ENCODE measurements at places on chromosomes 3 and 15.

- no peak for DNase-seq
These were observed 41.5 kb downstream of the SEMA3G start for GRCh38 chr3:52403271-52403841.

- no peak for DNase-seq
These were observed 160.2 kb downstream of the SERPINI1 start for GRCh38 chr3:167895684-167896083.

DNA sequence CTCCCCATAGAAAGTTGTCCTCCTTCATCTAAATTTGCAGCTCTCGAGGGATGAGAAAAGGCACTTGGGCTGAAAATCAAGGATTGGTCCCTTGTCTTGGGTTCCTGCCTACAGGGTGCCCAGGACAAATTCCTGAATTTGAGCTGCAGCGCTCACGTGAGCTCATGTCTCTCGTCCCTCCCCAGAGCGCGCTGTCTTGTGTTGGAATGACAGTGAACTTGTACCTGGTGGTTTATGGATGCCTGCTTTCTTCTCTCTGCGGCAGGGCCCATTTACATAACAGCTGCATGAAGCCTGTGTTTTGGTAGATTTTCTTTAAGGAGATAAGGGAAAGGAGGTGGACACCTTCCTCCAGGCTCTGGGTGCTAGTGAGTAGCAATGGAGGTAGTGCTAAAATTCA, 4.3 kb downstream of the RYR3 start:
- DNase-seq = no peak

DNA sequence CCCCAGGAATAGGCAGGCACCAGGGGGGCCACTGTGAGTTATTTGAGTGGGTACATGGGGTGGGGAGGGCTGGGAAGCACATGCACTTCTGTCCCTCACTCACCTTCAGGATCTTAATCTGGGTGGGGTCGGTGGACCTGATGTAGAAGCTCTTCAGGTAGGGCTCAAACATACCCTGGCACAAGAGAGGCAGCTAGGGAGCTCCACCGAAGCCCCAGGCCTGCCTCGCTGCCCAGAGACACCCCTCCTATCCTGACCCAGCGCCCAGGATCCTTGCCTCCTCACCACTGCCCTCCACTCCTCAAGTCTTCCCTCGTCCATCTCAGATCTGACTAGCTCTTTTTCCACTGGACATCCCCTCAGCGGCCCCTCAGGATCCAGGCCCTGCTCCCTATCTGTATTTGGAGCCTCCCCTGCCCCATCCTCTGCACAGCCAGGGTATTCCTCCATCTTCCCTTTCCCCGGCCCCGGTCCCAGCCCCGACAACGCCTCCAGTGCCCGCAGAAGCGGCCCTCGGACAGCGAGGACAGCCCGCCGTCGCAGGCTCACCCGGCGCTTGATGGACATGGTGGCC, 30.0 kb downstream of the AP3B2 start:
- DNase-seq = no peak

GRCh38 chr15:89114990-89115389, 26.7 kb downstream of the ABHD2 start:
- DNase-seq = no peak

GRCh38 chr15:59456114-59456513, 18.1 kb downstream of the FAM81A start:
- no peak for DNase-seq

GRCh38 chr15:45603881-45604280, 16.7 kb downstream of the BLOC1S6 start:
- no peak for DNase-seq

DNA sequence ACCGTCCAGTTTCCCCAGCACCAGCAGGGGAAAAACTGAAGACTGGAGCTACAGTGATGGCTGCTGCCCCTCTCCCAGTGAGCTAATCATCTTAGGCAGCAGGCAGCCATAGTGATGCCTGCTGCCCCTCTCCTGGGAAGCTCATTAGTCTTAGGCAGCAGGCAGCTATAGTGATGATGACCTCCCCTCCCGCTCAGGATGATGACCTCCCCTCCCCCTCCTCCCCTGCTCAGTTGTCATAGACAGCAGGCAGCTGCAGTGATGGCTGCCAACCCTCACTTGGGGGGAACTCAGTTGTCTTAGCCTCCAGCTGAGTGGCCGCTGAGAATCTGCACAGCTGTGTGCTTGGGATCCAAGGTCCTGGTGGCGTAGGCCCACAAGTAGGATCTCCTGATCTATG, 80.9 kb upstream of the MANF start:
- DNase-seq = no peak

GRCh38 chr3:194326192-194326967, 24.7 kb downstream of the CPN2 start:
- no peak for DNase-seq

DNA sequence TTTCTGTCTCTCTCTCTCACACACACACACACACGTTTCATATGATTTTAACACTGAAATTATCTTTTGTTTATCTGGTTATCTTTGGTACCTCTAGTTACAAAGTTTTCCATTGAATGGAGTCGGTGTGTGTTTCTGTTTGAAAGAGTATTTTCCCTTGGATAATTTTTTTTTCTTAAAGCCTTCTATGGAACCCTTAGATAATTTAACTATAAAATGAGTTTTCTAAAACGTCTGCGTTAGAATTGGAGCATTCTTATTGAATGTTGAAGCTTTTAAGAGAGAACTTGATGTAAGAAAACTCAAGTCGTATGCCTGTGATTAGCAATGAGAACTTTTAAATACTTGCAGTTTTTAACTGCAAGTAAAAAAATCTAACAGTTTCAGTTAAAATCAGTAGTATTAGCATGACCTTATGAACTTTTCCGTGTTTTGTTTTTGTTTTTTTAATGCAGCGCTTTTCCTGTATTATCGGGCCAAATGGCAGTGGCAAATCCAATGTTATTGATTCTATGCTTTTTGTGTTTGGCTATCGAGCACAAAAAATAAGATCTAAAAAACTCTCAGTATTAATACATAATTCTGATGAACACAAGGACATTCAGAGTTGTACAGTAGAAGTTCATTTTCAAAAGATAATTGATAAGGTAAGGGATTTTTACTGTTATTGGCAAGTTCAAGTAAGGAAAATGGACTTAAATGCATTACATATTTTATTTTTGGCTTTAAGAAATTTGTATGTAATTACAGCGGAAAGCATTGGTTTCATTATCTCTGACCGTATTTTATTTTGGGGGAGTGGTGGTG, 3.0 kb downstream of the SMC4 start:
- no peak for DNase-seq

DNA sequence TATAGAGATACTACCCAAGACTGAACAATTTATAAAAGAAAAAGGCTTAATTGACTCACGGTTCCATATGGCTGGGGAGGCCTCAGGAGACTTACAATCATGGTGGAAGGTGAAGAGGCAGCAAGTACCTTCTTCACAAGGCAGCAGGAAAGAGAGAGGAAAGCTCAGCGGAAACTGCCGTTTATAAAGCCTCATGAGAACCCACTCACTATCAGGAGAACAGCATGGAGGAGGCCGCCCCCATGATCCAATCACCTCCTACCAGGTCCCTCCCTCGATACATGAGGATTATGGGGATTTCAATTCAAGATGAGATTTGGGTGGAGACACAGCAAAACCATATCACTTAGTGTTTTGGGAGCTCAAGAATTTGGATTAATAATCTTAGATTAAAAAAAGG, 240.2 kb downstream of the UACA start:
- DNase-seq = no peak

GRCh38 chr3:10189557-10190354, 25.0 kb downstream of the IRAK2 start:
- peak; percentile 52 for DNase-seq

DNA sequence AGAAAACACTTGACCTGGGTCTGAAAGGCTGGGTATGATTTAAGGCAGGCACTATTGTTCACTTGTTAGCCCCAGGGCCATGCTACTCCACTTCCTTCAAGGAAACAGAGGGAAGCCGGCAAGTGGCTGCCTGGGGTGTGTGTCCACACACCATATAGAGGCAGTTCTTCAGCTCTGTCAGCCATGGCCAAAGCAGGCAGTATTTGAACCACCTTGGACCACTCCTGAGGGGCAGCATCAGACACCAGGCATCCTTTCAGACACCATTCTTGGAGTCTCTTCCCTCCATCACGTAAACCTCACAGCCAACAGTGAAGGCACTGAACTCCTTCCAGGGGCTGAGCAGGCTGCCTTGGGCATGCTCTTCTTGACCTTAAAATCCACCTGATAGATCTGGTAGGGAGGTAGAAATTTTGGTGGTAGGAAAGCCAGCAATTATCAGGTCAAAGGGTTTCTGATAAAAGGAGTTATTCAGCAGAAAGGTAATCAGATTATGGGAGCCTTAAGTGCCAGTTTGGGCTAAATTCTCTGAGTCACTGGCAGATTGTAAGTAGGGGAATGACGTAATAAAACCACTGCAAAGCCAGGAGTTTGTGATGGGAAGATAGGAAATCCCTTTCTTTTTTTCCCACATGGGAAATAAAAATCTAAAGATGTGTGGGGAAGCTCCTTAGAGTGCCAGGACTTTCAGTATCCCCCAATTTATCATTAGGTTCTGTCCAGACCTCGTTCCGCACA, 20.2 kb downstream of the TGFBR2 start:
- no peak for DNase-seq

DNA sequence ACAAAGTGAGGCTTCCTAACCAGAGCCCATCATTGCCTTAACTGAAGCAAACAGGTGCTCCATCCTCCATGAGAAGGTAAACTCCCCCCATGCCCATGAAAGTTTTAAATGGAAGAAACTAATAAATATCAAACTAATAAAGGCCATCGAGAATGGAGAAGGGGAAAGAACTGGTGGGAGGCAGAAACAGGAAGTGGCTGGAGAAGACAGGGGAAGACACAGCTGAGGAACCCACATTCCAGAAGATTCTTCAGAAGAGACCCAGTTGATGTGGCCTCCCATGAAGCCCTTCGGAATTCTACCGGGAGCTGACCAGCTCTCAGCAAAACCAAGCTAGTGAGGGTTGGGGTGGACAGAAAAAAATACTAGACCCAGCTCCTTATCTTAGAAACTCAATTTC, 41.6 kb downstream of the SH3BP5 start:
- no peak for DNase-seq

DNA sequence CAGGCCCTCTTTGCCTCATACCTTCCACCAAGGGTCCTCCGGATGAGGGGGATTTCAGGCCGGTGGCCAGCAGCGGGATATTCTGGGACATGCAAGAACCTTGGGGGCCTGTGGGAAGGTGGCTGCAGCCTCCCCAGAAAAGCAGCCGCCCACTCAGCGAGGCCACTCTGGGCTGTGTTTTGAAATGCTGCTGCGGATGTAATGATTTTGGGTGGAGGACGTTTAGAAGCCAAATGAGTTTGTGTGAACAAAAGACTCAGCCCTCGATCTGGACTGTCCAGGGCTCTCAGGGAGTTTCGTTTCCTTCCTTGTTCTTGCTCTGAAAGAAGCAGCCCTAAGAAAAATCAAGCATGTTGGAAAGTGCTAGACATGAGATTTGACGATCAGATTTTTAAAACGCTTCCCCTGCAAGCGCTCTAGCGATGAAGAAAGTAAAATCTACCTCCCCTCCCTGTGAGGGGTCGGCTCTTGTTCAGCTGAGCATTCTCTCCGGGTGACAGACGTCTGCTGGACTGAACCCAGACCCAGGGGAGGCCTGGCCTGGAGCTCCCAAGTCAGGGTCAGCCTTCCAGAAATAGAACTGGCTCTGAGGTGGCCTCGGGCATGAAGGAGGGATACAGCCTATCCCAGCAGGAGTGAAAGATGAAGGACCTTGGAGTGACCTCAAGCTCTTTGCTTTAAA, 12.9 kb downstream of the HEG1 start:
- no peak for DNase-seq

DNA sequence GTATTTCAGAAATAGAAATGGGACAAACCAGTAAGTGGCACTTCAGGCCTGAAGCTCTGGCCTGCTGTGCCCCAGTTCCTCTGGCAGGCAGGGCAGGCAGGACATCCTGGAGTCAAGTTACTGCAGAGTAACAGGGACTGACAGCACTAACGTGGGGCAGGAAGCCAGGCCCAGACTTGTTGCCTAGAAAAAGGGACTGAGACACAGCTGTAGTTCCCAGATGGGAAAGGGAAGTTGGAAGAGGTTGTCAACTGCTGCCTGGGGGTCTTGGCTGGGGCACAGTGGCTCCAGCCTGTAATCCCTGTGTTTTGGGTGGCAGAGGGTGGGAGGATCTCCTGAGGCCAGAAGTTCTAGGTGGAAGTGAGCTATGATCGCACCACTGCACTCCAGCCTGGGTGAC, 171.9 kb downstream of the FMN1 start:
- no peak for DNase-seq

DNA sequence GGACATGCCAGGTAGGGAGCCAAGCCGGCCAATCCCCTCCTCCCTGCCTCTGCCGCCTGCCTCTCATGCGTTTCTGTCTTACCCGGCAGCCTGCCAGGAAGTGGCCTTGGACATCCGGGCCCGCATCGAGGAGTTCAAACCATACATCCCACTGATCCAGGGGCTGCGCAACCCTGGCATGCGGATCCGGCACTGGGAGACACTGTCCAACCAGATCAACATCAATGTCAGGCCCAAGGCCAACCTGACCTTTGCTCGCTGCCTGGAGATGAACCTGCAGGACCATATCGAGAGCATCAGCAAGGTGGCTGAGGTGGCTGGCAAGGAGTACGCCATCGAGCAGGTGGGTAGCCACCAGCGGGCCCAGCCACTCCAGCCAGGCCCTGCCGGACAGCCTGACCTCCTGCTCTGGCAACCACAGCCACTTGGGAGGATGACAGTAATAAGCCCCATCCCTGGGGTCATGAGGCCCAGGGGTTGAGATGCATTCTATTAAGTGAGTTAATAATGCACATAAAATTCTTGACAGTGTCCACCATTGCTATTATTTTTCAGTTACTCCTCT, 37.3 kb downstream of the DNAH1 start:
- DNase-seq = no peak

DNA sequence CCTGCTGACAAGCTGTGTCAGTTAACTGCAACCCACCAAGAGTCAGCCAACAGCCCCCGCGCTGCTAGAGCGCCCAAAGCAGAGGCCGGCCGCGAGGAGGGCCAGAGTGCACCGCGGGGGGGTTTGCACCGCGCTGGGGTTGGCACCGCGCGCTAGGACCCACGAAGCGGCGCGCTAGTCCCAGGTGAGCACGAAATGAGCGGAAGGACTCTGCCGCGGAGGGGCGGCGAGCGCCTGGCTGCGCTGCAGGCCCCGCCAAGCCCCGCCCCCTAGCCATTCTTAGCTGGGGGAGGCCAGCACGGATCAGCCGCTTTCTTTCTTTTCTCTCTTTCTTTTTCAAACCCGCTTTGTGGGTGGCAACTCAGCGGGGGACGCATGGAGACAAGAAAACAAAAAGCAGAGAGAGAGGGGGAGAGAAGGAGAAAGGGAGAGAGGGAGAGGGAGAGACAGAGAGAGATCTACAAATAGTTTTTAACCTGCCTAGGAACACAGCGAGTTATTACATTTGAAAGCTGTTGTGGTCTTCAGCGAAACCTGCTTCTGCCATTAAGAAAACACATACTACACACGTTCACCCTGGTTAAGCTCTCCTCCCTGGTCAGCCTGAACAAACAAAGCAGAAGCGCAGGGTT, 6.9 kb upstream of the FOXB1 start:
- DNase-seq = peak; percentile 34

GRCh38 chr3:90015688-90016356, 908.4 kb downstream of the EPHA3 start:
- DNase-seq = no peak

DNA sequence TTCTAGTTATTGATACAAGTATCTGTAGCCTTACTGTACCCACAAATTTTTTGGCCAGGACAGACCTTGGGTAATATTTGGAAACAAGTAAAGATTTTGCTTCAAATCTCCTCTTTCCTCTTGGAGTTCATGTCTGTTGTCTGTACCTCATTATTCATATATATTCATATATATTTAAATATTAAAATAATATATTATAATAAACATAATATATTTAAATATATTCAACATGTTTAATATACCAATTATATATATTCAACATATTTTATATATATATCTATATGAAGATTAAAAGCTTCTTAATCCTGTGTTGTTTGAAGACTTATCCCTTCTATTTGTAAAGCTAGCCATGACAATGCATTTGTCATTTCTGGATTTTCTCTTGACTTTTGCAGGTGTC, 38.1 kb downstream of the ZIC1 start:
- no peak for DNase-seq

All from CD4-positive, alpha-beta T cell treated with Interleukin-4 for 1 hour (primary cell).